Activated CD8-positive, alpha-beta memory T cell treated with anti-CD3 and anti-CD28 coated beads for 24 hours (primary cell): ENCODE measurements at places on chromosomes 1 and 21.

DNA sequence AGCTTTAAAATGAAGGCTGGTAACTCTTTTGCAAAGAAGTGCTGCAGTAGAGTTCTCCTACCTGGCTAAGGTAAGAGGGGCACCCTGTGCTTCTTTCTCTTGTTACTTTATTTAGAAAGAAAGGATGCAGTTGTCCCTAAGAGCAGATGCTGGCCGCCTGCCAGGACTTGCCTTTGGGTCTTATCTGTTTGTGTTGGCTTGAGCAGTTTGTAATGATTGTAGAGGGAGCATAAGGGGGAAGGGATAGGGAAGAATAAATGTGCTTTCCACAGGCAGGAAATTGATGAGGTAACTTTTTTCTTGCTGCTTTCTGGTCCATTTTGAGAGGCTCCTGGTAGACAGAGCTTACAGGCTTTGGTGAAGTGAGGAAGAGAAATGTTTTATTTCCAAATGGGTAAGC is 229.6 kb downstream of the HHAT start:
- DNase-seq: no peak

DNA sequence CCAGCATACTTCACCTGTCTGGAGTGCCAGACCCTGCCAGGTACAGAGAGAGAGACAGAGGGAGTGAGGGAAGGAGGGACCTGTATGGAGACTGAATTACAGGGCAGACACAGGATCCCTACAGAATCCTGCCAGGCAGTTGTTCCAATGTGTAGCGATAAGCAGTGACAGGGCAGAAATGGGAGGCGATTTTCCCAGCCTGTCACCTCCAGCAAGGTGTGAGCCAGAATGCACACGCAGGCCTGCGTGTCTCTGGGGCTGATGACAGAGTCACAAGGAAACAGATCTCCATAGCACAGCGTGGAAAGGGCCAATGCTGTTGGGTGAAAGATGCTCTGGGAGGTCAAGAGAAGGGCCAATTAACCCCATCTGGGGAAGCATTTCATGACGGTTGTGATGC is 111.3 kb downstream of the HIVEP3 start:
- DNase-seq: peak; percentile 65

DNA sequence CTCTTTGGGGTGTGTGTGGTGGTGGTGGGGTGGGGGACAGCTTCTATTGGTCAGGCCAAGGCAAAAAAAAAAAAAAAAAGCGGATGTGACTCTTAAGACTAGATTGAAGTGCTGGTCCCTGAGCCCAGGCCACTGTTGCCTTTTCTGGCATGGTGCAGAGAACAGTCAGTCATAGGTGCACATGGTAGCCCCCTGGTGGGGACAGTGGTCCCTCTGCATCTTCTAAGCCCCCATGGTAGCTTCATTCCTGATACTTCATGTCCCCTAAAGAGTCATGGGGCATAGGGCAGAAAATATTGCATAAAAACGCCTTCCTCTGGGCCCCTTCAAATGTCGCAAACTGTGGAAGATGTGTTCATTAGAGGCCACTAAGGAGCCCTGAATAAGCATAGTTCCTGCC is 371.8 kb downstream of the NPHP4 start:
- no peak for DNase-seq

DNA sequence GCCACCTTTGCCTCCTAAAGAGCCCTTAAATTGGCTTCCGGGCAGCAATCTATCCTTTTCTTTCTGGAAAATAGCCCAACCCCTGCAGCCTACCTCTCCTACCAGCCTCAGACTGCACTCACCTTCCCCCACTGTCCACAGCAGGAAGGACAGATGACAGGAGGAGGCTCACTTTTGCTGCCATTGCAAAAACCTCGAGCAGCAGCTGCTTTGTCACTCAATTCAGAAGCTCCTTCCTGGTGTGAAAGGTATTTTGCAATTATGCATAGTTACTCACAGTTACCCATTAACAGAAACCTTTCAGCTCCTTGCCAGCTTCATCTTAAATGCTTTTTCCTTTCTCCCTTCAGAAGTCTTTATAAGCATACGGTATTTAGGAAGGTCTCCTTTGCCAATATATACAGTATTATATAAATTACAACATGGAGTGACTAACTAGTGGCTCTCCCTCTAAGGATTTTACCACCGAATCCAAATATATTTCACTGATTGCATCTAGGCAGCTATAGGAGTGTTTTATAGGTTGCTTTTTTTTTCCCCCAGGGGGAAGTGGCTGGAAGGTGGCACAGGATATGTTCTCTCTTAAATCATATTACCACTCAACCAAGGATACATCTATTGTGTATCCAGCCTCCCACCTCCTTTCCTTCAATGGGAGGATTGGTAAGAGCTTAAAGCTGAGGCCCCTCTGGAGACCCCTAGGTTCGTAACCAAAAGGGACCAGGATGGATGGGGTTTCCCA is 142.1 kb upstream of the IPO9 start:
- DNase-seq: no peak

DNA sequence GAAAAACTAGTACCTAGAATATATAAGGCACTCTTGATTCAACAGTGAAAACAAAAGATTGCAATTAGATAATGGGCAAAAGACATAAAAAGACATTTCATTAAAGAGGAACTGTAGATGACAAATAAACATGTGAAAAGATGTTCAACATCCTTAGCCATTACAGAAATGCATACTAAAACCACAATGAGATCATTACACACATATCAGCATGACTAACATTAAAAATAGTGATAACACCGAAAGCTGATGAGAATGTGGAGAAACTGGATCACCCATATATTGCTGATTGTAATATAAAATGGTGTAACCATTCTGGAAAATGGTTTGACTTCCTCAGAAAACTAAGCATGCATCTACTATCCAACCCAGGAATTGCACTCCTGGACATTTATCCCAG is 340.3 kb downstream of the SEC16B start:
- no peak for DNase-seq

DNA sequence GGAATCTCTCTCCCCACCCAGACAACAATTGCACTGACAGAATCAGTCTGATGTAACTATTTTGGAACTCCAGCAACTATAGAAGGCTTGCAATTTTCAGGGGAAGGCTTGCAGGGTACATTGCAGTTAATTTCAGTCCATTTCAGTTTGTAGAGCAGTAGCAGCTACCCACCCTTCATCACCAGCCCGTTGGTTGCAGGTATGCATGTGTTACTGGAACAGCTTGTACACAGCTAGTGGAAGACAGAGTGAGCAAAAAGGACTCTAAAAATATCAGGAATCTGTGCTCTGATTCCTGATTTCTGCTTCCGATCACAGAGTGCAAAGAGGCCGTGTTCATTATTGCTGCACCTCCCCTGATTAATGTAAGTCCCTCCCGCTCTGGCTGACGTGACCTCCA is 449.0 kb downstream of the NPHP4 start:
- no peak for DNase-seq

DNA sequence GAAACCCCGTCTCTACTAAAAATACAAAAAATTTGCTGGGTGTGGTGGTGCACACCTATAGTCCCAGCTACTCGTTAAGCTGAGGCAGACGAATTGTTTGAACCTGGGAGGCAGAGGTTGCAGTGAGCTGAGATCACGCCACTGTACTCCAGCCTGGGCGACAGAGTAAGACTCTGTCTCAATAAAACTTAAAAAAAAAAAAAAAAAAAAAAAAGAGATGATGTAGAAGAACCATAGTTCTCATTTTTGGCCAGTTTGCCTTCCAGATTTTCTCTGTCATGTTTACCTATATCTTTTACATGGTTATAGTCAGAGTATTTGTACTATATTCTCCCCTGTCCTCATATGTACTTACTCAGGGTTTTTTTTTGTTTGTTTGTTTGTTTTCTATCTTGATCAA is 53.6 kb downstream of the UCK2 start:
- no peak for DNase-seq

DNA sequence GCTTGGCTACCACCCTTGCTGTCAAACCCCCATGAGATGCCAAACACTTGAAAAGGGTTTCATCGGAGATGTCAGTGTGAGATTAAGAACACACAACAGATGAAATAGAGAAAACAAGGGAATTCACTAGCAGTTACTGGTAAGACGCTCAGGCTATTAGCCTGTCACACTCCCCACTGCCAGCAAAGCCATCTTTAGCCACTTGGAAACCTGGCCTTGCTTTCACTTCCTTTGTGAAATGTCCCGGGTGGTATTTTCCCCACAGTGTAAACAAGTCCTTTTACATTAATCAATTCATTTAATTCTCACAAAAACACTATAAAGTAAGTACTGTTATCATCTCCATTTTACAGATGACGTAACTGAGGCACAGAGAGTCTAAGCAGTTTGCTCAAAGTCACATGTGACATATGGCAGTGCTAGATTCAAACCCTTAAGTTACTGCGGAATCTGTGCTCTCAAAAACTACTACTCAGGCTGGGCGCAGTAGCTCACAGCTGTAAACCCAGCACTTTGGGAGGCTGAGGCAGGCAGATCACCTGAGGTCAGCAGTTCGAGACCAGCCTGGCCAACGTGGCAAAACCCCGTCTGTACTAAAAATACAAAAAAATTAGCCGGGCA is 32.7 kb upstream of the KHDRBS1 start:
- no peak for DNase-seq

DNA sequence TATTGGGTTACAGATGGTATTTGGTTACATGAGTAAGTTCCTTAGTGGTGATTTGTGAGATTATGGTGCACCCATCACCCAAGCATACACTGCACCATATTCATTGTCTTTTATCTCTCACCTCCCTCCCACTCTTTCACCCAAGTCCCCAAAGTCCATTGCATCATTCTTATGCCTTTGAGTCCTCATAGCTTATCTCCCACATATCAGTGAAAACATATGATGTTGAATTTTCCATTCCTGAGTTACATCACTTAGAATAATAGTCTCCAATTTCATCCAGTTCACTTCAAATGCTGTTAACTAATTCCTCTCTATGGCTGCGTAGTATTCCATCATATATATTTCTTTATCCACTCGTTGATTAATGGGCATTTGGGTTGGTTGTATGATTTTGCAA is 36.8 kb upstream of the ZNF678 start:
- DNase-seq: no peak

GRCh38 chr1:234214129-234214910 is 158.9 kb upstream of the COA6 start:
- DNase-seq: peak; percentile 58

- no peak for DNase-seq
These were observed 30.4 kb downstream of the S100A10 start for GRCh38 chr1:151963288-151963687.

GRCh38 chr1:177427811-177428210 is 257.1 kb downstream of the BRINP2 start:
- no peak for DNase-seq

DNA sequence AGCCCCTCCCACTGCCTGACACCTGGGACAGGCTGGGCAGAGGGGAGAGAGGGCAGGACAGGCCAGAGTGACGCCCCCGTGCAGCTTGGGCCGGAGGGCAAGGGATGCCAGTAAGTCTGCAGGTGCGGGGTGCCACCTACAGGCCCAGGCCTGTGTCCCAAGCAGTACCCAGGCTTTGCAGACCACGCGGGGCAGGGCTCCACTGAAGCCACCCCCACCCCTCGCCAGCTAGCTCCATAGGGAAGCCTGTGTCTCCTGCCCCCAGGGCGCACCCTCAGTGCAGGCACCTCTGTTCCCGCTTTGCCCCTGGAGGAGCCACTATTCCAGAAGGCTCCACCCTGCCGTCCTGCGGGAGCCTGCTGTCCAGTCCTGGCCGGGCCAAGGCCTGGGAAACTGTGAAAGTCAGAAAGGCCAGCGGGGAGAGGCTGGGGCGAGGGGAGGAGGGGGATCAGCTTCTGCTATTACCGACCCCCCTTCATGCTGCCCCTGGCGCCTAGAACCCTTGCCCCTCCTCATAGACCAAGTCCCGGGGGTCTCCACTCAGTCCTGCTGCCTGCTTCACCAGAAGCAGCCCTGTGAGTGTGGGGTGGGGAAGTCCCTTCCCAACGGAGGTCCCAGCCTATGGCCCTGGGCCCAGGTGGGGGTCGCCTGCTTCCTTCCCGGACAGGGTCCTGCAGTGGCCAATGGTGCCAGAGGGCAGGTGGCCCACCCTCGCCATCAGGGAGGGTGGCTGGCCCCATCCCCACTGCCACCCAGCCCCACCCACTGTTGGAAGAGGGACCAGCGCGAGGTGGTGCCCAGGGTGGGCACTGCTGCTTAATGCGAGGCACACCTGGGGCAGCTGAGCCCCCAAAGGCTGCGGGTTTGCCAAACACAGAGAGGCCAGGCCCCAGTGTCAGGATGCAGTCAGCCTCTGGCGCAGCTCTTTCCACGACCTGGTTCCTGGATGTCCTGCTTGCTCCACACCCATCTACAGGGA is 54.4 kb downstream of the KCNAB2 start:
- DNase-seq: no peak

DNA sequence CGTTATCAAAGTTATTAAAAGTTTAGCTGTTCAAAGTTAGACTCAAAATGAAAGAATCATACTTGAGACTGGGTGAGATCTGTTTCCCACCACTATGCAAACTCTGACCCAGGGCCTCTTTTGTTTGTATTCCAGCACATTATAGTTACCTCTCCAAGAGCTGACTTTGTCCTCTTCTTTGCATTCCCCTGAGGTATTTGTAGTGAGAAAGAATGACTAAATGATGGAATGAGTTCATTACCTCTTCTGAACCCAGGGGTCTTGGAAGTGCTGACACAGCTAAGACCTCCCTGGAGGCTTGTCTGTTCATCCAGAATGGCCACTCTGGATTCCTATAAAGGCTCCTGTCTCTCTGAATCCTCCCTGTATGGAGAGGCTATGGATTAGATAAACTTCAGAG is 62.4 kb downstream of the FGGY start:
- no peak for DNase-seq

DNA sequence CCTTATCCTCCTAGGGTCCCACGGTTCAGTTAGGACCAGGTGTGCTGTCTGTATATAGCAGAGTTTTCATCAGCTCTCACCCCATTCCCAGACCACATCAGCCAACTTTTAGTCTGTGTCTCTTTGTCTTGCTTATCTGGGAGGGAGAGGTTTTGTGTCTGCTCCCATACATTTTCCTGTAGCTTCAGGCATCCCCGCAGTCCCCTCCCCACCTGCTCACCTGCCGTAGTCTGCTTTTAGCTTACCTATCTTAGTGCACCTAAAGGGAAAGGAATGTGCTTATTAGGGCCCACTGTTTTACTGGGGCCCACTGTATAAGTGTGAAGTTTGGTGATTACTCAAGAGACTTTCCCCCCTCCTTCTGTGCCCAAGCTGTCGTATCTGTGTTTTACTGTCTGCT is 225.1 kb downstream of the PLA2G4A start:
- DNase-seq: no peak

GRCh38 chr1:27858072-27858948 is 14.0 kb upstream of the THEMIS2 start:
- DNase-seq: peak; percentile 94
